ENCODE measurements at places on chromosomes 4 and X.

DNA sequence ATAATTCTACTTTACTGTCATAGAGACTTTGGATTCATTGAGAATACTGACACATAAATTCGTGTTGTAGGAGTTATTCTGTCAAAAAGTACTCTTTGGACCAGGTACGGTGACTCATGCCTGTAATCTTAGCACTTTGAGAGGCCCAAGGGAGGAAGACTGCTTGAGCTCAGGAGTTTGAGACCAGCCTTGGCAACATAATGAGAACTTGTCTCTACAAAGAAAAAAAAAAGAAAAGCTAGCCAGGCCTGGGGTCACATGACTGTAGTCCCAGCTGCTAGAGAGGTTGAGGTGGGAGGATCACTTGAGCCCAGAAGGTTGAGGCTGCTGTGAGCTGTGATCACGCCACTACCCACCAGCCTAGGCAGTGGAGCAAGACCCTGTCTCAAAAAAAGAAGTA is 54.9 kb downstream of the WDR19 start:
- H3K27me3 ChIP-seq: no peaks in the 10 kb centered on the region
- H3K27ac ChIP-seq: no peak overlapping the region
- no peak overlapping the region for H3K4me3 ChIP-seq
- DNase-seq: no peak
- H3K4me1 ChIP-seq: no peaks in the 10 kb centered on the region

DNA sequence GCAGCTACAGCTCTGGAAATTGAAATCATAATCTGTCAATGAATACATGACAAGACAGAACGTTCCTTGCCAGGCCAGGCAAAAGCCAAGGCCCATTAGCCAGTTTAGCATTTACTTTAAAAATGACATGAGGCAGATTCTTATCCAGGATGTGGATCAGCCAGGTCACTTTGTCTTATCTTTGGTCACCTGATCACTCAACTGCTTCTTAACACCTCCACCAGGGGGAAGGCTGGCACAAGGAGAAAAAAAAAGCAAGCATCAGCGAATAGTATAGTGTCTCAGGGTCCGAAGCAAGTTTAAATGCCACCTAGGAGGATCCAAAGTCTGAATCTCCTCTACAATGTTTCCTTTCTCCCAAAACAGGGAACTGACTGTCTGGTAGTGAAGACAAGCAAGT is 18.8 kb downstream of the ATP1B4 start:
- no peak overlapping the region for H3K4me3 ChIP-seq
- no peaks in the 10 kb centered on the region for H3K4me1 ChIP-seq
- no peaks in the 10 kb centered on the region for H3K27me3 ChIP-seq
- no peaks in the 10 kb centered on the region for H3K36me3 ChIP-seq
- no peak for DNase-seq

DNA sequence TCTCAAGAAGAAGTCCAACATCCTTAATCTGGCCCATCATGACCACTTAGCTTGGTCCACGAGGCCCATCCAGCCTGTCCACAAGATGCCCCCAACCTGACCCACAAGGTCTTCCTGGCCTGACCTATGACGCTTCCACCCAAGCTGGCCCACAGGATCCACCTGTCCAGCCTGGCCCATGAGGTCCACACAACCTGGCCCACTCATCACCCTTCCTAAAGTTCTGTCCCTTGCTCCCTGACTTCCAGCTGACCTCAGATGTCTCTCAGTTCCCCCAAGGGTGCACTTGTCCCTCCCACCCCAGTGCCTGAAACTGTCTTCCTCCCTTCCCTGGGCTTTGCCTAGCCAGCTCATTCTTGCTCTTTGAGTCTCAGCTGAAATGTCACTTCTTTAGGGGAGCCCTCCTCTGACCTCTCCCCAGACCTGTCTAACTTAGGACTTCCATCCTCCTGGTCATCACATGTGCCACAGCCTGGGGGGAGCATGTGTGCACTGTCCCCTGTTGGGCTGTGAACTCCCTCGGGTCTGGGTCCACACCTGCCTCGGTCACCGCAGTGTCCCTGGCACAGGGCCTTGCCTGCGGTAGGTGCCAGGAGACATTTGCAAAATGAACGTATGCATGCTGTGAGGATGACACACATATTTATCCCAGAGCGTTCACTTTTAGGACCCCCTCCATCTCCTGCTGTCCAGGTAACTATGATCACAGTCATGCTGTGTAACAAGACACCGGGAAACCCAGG is 61.7 kb downstream of the EVC start:
- no peak overlapping the region for H3K27ac ChIP-seq
- H3K4me3 ChIP-seq: no peak overlapping the region

DNA sequence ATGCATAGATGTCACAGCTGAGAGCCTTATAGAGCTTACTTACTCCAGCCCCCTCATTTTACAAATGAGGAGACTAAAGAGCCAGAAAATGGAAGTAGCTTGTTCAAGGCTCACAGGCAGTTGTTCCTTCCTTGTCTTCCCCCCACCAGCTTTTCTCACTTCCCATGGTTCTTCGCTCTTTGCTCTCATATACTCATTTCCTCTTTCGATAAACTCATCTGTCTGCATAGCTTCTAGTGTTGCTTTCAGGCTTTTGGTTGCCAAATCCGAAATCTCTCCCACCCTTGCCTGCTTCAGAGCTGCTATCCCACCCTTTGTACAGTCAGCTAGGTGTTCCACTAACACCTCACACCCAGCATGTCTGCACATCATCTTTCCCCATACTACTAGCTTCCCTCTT is 25.0 kb upstream of the GJB1 start:
- no peak for DNase-seq
- H3K36me3 ChIP-seq: no peaks in the 10 kb centered on the region
- H3K27ac ChIP-seq: no peak overlapping the region
- no peak overlapping the region for H3K4me3 ChIP-seq
- H3K27me3 ChIP-seq: no peaks in the 10 kb centered on the region
- H3K4me1 ChIP-seq: no peaks in the 10 kb centered on the region

- H3K36me3 ChIP-seq: no peaks in the 10 kb centered on the region
- H3K27me3 ChIP-seq: no peaks in the 10 kb centered on the region
- DNase-seq: no peak
- no peaks in the 10 kb centered on the region for H3K4me1 ChIP-seq
- no peak overlapping the region for H3K27ac ChIP-seq
Measured at GRCh38 chr4:129532573-129532972, 436.6 kb downstream of the C4orf33 start.

DNA sequence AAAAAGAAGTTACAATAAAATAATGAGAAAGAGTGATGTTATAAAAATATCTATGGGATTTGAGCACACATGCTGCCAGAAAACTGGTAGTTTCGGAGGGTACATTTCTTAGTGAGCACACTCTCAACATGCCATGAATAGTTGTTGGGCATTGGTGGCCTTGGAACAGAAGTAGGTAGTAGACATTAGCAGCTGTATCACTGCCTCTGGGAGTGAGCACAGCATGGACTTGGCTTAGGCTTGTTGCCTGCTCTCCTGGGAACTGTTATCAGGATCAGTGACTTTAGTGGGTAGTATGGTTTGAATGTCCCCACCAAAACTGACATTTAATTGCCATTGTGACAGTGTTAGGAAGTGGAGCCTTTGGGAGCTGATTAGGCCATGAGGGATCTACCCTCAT is 13.3 kb upstream of the PDLIM3 start:
- H3K4me3 ChIP-seq: no peak overlapping the region
- no peaks in the 10 kb centered on the region for H3K4me1 ChIP-seq
- no peak overlapping the region for H3K27ac ChIP-seq
- DNase-seq: no peak
- no peaks in the 10 kb centered on the region for H3K36me3 ChIP-seq

DNA sequence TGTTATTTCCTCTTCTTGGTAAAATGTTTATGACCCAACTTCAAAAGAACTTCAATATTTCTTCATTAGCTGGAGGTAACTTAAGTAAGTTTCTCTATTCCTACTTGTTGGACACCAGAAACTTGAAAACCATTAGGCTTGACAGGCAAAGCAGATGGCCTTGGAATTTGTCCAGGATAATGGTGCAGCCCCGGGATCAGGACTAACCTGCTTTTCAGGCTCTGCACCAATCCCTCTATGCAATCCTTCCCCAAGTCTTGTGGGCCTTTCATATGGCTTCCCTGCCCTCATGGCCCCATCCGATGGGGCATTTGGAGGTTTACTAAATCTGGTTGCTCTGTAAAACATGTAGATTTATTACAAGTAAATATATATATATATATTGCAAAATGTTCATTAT is 68.5 kb downstream of the SPINK2 start:
- H3K27me3 ChIP-seq: no peaks in the 10 kb centered on the region
- DNase-seq: no peak
- no peak overlapping the region for H3K27ac ChIP-seq

GRCh38 chrX:39814391-39814790 is 283.4 kb downstream of the BCOR start:
- H3K4me3 ChIP-seq: no peak overlapping the region
- H3K27ac ChIP-seq: no peak overlapping the region
- no peaks in the 10 kb centered on the region for H3K36me3 ChIP-seq

DNA sequence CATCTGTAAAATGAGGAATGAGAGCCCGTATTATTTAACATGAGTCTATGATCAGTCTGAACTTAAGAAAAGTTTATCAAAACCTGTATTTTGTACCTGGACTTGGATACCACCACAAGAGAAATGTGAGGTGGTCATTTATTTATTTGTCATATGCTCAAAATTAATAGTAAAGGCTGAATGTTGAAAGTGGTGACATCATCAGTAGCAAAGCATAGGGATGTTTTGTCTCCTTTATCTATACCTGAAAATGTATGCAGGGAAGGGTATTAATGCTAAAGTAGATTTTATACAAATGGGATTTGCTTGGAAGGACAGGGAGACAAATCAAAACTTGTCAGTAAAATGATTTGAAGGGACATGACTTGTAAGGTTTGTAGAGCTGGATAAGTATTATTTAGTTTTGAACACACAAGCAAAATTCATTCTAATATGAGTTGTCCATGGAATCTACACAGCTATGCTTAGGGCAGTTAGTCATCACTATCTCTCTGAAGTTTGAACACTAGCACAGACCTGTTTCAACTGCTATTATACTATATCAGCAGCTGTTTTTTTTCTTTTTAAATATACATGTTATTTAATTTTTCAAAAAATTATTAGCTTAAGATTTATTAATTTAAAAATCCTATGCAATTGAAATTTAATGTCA is 52.4 kb upstream of the GUCY1A1 start:
- no peaks in the 10 kb centered on the region for H3K4me1 ChIP-seq
- H3K36me3 ChIP-seq: no peaks in the 10 kb centered on the region
- H3K27me3 ChIP-seq: no peaks in the 10 kb centered on the region

DNA sequence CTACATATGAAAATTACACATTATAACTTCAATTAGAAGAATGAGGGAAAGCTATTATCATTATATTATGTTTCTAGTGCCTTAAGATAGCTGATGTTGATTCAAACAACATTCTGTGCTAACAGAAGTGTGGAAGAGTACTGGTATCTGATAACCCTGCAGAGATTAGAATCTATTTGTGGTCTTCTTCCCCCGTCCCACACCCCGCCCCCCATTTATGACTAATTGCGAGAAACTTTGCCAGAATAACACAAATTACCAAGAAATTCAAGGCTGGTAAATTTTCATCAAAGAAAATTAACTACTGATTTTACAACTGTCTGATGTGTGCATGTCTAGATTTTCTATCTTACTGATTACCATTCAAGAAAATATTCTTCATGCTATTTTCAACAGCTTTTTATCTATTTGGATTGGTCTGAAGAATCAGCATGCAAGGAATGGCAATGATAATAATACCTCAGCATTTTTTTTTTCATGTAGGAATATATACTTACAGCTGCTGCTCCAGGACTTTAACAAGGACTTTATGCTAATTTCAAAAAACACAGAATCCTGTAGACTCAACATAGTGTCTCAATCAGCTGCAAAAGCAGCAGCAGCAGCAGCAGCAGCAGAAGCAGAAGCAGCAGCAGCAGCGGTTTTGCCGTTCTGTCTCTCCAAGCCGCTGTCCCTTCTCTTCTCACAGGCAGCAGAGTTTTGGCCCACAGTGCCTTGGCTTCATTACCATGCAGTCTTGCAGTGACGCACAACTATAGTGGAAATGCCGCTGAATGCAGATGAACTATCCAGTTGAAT is 126.7 kb downstream of the FRYL start:
- H3K27me3 ChIP-seq: no peaks in the 10 kb centered on the region
- H3K36me3 ChIP-seq: no peaks in the 10 kb centered on the region
- no peaks in the 10 kb centered on the region for H3K4me1 ChIP-seq
- no peak for DNase-seq
- no peak overlapping the region for H3K27ac ChIP-seq

DNA sequence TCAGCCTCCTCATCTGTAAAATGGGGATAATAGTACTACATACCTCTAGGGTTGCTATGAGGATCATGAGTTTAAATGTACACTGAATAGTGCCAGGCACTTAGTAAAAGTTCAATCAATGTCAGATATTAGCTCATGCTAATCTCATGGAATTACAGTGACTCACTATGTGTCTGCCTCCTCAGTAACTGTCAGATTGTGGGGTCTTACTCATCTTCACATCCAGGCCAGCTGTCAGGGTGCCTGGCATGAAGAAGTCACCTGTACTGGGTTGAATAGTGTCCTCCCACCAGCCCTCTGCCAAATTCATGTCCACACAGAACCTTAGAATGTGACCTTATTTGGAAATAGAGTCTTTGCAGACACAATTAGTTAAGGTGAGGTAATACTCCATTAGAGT is 54.3 kb upstream of the STIM2 start:
- H3K36me3 ChIP-seq: no peaks in the 10 kb centered on the region
- no peak overlapping the region for H3K4me3 ChIP-seq
- no peaks in the 10 kb centered on the region for H3K27me3 ChIP-seq

GRCh38 chr4:47143261-47143660 is 111.9 kb downstream of the GABRB1 start:
- no peaks in the 10 kb centered on the region for H3K27me3 ChIP-seq
- no peak for DNase-seq
- H3K36me3 ChIP-seq: no peaks in the 10 kb centered on the region
- H3K4me3 ChIP-seq: no peak overlapping the region
- H3K27ac ChIP-seq: no peak overlapping the region

DNA sequence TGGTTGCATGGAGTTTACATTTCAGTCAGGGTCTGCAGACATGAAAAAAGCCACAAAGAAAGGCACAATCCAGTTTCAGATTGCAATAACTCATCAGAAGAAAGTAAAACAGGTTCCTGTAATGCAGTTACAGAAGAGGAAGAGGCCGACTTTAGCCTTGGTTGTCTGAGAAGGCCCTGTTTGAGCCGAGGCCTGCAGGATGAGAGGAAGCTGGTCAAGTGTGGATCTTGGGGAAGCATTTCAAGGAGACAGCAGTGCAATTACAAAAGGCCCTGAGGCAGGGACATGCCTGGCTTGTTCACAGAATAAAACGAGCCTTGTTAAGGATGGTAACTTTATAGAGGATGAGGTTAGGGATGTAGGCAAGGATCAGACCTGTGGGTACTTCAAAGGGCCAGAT is 62.4 kb downstream of the AFF2 start:
- no peak overlapping the region for H3K27ac ChIP-seq
- H3K4me1 ChIP-seq: no peaks in the 10 kb centered on the region
- H3K27me3 ChIP-seq: no peaks in the 10 kb centered on the region
- no peaks in the 10 kb centered on the region for H3K36me3 ChIP-seq
- H3K4me3 ChIP-seq: no peak overlapping the region
